ENCODE measurements at places on chromosomes 4 and X.

- DNase-seq: peak; percentile 68
Measured at GRCh38 chr4:10013722-10014121, 7.6 kb downstream of the SLC2A9 start.

GRCh38 chrX:7435822-7436221 lies 287.9 kb upstream of the PUDP start:
- DNase-seq: no peak

- no peak for DNase-seq
Measured at GRCh38 chrX:123988423-123989111, 27.1 kb downstream of the STAG2 start.

GRCh38 chr4:173256825-173257224 lies 77.3 kb downstream of the HMGB2 start:
- no peak for DNase-seq

- no peak for DNase-seq
Measured at GRCh38 chr4:140719686-140720085, 36.5 kb downstream of the TBC1D9 start.

Measured in GM13977 (cell line).